ENCODE measurements at places on chromosomes 13 and 19.

- DNase-seq = no peak
These were observed 15.1 kb downstream of the ZNF302 start for GRCh38 chr19:34692549-34692948.

DNA sequence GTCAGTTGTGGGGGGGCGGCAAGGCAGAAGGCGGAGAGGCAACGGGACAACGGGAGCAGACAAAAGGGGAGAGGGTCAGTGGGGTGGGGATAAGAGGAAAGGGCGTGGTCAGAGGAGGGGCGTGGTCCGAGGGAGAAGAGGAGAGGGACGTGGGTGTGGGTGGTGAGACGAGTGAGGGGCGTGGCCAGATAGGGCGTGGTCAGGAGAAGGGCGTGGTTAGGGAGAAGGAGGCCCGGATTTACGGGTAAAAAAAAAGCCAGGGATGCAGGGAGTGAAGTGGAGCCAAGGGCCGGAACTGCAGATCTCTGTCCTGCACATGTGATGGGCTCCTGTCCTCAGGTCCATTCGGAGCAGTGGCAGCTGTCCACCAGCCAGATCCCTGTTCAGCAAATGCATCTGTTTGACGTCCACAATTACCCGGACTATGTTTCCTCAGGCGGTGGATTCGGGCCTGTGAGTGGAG is 21.5 kb downstream of the CPT1C start:
- DNase-seq = no peak

GRCh38 chr19:38514812-38515633 is 81.5 kb downstream of the RYR1 start:
- peak; percentile 81 for DNase-seq

GRCh38 chr13:99419591-99420243 is 81.6 kb upstream of the TM9SF2 start:
- DNase-seq = no peak

- no peak for DNase-seq
These were observed 2.0 kb downstream of the KCTD15 start for GRCh38 chr19:33798681-33799111.

DNA sequence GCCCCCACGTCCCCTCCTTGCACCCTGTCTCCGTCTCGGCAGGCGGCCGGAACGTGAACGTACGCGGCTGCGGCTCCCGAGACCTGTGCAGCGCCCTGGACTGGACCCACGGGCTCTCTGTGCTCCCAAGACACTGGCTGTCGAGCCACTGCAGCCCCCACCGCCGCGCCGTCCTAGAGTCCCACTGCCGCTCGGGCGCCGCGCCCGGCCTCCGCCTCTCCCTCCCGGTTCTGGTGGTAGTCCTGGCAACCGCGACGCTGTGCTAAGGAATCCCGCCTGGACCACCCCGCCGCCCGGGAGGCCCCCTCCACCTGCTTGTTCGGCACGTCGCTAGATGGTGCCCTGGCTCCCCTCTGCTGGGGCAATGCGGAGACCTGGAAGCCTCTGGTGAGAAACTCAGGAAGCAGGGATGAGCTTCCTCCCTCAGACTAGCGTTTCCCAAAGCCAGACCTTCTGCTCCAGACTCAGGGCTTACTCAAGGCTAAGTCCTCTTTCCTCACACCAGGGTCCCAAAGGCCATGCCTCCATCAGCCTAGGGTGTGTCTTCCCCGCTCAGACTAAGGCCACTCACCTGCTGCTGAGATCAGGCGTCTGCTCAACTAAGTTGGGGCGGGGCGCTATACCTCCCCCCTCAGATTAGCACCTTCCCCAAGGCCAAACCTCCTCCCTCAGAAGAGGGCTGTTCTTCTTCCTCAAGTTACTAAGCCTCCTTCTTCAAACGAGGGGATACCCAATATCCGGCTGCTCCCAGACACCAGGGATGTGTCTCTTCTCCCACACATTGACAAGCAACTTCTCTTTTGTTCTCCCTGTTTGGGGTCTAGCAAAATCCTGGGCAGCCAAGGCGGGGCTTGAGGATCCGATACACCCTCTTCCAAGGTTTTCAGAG is 16.1 kb upstream of the IRGC start:
- DNase-seq = no peak

DNA sequence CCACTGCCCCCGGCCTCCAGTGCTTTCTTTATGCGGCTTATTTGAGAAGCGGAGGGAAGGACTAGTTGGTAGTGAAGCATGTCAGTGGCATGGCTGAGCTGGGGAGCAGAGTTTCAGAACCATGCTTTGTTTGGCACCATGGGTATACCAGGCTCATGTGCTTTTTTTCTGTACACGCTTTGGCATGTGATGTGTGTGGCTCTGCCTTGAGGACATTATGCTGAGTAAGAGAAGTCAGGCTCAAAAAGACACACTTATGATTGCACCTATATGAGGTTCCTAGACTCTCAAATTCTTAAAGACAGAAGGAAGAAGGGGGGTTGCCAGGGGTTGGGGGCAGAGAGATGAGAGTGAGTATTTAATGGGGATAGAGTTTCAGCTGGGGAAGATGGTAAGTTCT is 21.3 kb downstream of the GATAD2A start:
- DNase-seq = no peak

DNA sequence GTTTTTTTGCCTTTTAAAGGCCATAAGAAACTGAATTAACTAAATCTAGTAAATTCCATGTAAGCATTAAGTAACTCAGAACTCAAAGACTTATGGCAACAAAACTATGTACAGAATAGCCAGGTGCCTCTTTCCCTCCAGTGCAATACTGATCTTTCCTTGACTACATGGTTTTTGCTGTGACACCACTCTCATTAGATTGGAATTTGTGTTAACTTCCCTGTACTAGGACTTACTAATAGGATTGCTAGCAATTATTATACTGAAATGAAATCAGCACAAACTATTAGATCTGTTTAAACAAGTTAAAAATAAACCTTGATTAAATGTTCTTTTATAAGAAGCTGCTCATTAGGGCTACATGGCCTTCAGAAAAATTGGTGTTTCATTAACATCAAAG is 96.3 kb downstream of the DACH1 start:
- no peak for DNase-seq

- DNase-seq = peak; percentile 73
These were observed 86.0 kb downstream of the GADD45B start for GRCh38 chr19:2561895-2562294.

DNA sequence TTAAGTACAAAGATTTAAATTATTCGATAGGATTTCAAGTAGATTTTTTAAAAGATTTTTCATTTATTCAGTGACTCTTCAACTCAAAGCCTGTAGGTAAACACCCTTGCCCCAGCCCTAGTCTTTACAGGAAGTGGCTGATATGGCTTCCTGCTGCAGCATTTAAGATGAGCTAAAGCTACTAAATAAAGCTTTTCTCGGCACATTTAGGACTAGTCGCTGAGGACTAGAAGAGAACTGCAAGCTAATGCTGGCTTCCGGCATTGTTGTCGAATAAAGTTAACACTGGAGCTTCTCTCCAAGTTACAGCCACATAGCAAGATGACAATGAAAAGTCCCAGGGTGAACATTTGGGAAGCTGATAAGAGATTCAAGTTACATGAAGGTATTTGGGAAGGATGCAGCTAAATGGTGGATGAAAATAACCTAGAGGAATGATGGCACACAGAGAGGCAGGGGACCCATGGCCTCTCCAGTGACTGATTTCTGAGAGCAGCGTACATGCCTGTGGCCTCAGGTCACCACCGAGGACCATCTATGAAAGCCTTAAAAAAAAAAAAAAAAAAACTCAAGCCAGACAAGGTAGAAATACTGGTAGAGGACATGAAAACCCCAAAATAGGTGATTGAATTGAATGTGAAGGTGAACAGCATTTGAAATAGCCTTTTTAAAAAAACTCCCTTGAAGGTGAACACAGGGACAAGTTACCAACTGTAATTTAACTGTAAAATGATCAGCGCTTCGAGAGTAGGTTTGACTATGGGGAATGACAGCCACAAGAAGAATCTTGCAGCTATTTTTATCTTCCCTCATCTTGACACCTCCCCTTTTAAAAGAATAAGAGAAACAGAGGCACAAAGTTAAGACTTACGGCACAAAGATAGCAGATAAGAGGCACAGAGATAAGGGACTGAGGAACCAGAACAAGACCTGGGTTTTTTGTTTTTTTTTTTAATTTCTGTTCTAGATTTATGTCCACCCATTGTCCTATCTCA is 155.4 kb downstream of the DCT start:
- DNase-seq = peak; percentile 72

GRCh38 chr13:38366954-38367645 is 17.4 kb downstream of the UFM1 start:
- DNase-seq = no peak

DNA sequence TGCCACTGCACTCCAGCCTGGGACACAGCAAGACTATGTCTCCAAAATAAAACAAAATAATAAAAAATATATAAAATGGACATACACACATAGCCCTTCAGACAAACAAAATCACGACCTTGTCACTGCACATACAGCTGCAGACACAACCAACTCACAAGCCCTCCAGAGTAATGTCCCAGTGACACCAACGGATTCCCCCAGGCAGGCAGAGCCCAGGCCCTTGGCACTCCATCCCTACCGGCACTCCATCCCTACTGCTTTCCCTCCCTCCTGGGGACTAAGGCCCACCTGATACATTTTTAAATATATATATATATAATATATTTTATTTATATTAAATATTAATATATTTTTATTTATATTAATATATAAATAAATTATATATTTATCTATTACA is 18.5 kb downstream of the ZNF101 start:
- no peak for DNase-seq

GRCh38 chr13:60356970-60357369 is 40.0 kb upstream of the TDRD3 start:
- no peak for DNase-seq

DNA sequence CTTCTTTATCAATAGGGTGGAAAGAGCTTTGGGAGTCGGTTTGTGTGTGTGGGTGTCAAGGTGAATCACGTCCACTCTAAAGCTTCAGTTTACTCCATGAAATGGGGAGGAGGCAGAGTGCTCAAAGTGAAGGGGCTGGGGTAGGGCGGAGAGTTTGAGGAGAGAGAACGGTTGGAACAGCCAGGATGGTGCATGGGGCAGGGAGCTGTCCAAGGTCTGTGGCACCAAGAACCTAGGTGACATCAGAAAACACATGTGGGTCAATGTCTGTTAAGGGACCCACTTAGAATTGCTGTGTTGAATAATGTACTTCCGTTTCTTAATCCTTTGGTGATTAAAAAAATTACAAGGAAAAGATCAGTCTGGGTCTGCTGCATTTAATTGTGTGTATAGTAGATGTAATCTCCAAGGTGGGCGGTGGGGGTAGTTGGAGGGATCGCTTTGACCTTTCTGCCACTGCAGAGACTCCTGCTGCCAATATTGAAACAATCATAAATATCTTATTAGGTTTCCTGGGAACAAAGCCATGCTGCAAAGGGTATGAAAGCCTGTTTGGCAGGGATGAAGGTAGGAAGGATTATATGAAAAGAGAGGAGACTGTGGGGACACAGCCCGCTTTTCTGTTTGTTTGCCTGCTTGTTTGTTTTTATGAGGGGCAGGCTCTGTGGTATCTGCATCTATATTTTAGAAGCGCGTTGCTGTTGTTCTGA is 122.3 kb downstream of the ATP8A2 start:
- no peak for DNase-seq

GRCh38 chr13:97654236-97654635 is 220.3 kb downstream of the RAP2A start:
- no peak for DNase-seq

GRCh38 chr19:6705931-6706632 is 14.4 kb downstream of the C3 start:
- no peak for DNase-seq

GRCh38 chr13:36706755-36707154 is 32.9 kb downstream of the SERTM1 start:
- no peak for DNase-seq

DNA sequence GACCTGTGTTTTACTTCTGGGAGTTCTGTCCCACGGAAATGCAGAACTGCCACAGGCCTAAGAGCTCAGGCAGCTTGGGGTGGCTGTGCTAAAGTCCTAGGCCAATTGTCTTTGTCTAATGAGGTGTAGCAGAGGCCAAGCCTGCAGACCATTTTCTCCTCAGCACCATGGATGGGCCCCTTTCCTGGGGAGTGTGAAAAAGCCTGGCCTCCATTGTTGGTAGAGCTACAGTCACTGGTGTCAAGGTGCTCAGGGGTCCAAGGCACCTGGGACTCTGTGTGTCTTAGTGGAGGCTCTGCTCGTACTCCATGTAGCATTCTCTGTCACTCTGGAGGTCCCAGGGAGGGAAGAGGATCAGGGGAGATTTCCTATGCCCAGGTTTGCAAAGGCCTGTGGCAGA is 329.6 kb downstream of the SLITRK5 start:
- DNase-seq = no peak

GRCh38 chr13:27147530-27148170 is 24.0 kb downstream of the USP12 start:
- peak; percentile 40 for DNase-seq

DNA sequence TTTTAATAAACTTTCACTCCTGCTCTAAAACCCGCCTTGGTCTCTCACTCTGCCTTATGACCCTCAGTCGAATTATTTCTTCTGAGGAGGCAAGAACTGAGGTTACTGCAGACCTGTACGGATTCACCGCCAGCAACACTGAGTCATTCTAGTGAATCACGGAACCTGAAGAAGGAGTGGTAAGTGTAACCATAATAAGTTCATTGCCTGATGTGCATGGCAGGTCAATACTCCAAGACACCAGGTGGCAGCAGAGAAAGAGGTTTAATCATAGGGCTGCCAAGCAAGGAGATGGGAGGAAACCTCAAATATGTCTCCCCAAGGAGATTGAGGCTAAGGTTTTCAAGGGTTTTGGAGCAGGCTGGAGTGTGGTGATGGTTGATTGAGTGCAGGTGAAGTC is 204.3 kb upstream of the IPO5 start:
- no peak for DNase-seq

DNA sequence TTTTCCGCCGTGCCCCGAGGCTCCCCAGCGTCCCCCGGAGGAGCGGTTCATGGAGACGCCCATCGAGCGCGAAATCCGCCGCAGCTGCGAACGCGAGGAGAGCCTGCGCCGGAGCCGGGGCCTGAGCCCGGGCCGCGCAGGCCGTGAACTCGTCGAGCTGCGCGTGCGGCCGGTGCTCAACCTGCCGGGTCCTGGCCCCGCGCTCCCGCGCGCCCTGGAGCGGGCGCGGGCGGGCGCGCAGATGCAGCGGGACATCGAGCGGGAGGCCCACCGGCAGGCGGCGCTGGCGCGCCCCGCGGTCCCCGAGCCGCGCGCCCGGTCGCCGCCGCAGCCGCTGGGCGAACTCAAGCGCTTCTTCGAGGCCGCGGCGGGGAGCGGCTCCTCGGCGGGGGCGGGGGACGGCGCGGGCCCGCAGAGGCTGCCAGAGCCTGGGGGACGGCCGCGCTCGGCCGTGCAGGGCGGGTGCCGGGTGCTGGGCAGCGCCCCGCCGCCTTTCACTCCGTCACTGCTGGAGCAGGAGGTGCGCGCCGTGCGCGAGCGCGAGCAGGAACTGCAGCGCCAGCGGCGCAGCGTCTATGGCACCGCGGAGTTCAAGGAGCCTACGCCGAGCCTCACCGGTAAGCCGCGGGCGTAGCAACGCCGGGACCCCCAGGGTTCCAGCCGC is 807 bp downstream of the MISP3 start:
- DNase-seq = peak; percentile 79

Data from CD4-positive, alpha-beta T cell treated with Interleukin-10 for 1 hour (primary cell).